Endodermal cell (in vitro differentiated cells): ENCODE measurements at places on chromosomes 12 and 14. TPM values are rescaled to one million over a fixed set of nuclear protein-coding genes. Genes with fewer than 3 reads are reported as not detected.
A peak's percentile ranks its signal among the peaks of the same experiment; 100 is the strongest.

DNA sequence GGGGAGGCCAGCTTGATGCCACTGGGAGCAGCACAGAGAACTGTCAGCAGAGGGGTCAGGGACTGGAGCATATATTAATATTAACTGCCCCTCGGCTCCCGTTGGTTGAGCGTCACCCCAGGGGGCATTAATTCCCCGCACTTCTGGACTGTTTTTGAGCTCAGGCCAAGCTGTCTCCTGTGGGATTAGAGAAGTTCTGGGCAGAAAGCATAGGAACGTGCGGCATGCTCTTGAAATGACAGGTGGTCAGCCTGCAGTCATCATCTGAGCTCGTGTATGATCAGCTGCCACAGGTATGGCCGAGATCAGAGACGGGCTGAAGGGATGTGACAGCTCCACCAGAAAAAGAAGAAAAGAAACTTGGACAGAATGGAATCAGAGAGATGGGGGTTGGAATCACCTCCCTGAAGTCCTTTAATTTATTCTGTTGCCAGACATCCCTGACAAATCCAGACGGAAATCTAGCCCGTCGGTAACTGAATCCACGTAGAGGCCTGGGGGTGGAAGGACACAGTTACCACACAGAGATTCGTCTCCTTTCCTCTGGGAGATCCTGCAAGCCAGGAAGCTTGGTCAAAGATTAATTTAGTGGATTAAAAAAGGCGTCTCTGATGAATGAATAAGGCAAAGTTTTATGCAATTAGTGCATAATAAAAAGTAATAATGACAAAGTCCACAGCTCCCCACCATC is 23.6 kb downstream of the NR1H4 start:
- no peak for DNase-seq

GRCh38 chr14:50943943-50944646 is at the start of gene PYGL:
Gene PYGL (minus strand): TSS chr14:50944483. CDS start chr14:50944403, 80 bp downstream.
- peak; percentile 91 for DNase-seq

- peak; percentile 33 for DNase-seq
Measured at GRCh38 chr14:104282332-104283196, 144.2 kb downstream of the KIF26A start.

EML1 gene
- total RNA-seq = 21.3 and 25.0 TPM in 2 replicates

GRCh38 chr12:57012600-57013465 is 3.5 kb downstream of the TAC3 start:
- peak; percentile 77 for DNase-seq

RASSF9 gene
- 0.88 and 0.99 TPM in 2 replicates for total RNA-seq

DNA sequence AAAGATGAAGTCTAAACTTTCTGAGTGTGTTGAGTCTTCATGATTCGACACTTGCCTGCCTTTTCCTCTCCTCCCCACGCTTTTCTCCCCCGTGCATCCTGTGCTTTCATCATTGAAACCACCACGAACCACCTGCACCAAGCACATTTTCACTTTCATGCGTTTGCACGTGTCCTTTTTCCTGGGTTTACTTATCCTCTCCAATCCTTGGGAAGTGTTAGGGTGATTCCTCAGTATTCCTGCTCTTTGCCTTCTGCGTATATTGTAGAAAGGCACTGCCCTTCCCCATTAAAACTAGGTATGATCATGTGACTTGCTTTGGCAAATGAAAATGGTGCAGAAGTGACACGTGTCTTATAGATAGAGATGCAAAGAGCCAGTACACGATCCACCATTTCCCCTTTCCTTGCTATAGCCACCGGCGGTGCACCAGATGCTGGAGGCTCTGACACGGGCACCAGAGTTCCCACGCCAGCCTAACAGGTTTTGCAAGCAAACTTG is 106.6 kb downstream of the BRMS1L start:
- DNase-seq = no peak

OTX2 gene
- total RNA-seq = 321 and 329 TPM in 2 replicates

DNA sequence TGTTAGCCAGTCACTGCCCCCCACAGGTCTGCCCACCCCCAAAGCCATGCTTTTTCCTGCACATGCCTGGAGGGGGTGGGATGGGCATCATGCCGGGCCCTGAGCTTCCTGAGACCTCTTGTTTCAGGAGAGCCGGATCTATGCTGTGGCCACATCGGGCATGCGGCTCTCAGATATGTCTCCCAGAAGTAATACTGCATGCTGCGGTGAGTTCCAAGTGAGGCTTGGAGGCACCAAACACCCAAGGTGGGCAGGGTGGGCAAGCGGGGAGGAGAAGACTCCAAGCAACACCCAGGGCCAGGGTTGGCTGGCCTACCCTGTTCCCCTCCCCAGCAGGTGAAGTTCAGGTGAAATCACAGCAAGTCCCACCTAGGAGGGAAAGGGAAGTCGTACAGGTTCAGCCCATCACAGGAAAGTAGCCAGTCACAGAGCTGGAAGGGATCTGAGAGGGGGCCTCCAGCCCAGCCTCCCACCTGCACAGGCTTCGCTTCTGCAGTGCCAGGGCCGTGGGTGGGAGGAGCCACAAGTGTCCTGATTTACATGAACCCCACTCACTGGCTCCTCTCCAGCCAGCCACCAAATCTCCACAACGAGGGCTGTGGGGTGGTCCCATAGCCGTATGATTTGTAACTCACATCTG is 30.9 kb downstream of the PIGH start:
- peak; percentile 74 for DNase-seq

DNA sequence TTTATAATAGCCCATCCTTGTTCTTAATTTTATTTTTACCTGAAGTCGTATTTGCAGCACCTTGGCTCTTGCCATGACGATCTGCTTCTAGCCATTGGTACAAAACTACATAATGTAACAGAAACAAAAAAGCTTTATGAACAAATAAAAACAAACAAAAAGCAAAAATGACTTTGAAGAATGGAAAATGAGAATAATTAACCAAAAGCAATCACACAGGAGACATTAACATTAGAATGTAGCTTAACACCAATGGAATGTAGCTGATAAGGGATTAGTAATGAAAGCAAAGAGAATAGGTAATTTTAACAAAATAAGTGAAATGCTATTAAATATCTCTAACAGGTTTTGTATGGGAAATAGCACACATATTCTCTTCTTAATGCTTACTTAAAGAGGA is 91.4 kb downstream of the DENND5B start:
- DNase-seq = no peak
